ENCODE measurements at places on chromosomes 13 and 19.
A peak's percentile ranks its signal among the peaks of the same experiment; 100 is the strongest.

DNA sequence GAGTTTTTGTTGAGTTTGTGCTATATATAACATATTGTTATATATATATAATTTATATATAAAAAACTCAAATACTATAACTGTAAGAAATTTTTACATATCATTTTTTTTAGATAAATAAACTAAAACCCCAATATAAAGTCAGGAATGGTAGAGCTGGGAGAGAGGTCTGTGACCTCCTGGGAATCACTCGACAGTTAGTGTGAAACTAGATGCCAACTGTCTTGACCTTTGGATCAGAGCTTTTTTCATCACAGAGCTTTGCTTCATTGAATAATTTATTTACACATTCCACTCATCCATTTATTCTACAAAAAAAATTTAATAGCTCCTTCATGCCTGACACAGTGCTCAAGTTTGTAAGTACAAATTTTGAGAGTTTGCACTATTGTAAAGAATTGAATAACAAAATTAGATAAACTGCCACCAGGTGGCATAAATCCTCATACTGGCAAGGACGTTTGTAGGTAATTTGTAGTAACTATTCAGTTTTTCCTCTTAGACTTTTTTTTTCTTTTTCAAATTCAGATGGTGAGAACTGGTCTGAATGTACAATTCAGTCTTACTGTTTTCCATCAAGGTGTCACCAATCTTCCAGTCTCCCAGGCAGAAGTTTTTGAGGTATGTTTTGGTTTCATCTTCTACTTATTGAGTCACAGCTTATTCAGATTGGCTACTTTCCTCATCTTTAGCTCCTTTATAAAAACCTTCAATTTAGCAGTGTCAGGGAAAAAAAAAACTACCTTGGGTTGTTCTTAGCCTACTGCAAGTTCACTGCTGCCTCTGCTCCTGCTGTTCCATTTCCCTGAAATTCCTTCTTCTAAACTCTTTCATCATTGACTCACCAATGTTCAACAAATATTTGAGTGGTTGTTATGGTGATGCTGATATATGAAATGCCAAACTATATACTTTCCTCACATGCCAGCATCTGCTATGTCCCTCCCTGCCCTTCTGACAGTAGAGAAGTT, 28.7 kb downstream of the LACC1 start:
- DNase-seq, result peak; percentile 73

DNA sequence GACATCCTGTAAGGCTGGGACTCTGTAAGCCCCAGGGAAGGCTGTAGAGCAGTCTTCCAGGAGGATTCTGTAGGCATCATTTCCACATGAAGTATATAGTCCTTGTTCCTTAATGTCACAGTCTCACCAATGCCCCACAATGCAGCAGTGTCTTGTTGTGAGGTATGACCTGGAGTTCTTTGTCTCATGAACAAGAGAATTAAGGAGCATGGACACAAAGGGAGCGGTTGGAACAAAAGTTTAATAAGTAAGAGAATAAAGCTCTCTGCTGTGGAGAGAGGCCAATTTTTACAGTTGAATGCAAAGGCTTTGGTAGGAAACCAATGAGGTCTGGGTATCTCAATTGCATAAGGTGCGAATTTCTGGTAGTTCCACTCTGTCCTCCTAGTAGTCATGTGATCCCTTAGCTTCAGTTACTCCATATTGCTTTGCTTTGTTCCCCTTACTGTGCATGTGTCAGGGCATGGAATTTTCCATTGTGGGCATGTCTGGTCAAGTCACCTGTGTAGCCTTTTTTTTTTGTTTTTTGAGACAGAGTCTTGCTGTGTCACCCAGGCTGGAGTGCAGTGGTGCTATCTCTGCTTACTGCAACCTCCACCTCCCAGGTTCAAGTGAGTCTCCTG, 124.3 kb upstream of the TMTC4 start:
- no peak for DNase-seq

- no peak for DNase-seq
Observed at GRCh38 chr19:58305932-58306323, 751 bp downstream of the ERVK3-1 start.

GRCh38 chr13:105721016-105721415, 814.4 kb downstream of the EFNB2 start:
- DNase-seq, result peak; percentile 7

DNA sequence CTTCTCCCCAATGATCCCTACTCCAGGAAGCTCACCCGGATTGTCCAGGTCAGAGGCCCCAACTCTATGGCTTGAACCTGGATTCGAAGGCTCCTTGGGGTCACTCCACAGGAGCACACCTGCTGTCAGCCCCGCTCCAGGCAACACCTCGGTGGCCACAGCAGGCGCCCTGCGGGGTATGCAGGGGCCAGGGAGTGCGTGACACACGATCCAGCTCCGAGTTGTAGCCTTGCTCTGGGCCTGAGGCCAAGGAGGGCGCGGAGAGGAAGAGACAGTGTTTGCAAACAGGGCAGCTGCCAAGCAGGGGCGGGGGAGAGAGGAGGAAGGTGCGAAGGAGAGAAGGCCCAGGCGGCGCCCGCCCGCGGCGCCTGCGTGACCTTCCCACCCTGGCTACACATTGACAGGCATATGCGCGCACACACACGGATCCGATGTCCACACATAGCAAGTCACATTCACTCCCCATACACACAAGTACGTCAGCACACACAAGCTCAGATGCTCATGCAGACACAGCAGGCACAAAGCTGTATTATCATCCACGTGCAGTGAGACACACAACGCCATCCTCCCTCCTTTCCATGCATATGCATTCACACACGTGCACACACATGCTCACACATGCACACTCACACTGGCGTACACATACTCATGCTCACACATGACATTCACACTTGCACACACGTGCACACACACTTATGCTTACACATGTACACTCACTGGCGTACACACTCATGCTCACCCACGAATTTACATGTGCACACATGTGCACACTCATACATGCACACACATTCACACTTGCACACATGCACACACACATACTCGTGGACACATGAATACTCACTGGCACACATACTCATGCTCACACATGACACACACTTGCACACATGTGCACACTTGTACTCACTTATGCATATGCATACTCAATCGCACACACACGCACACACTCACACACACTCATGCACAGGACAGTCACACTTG, 10.4 kb downstream of the SBK2 start:
- DNase-seq, result peak; percentile 52

DNA sequence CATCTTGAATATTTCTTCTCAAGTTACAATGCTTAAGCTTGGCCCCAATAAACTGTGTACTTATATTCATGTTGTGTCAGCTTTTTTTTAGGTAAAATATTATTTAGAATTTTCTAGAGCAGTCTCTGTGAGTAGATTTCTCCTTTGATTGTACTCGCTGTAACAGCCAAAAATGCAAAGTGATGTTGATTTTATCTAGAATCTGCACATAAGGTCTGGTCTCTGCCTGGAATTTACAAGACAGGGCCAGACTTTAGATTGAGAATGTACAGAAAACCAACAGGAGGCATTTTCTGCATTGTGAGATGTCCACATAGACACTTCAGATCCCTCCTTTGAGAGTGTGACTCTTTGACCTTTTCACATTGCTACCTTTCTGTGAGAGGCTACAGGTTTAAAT, 43.1 kb upstream of the ZNF681 start:
- no peak for DNase-seq

DNA sequence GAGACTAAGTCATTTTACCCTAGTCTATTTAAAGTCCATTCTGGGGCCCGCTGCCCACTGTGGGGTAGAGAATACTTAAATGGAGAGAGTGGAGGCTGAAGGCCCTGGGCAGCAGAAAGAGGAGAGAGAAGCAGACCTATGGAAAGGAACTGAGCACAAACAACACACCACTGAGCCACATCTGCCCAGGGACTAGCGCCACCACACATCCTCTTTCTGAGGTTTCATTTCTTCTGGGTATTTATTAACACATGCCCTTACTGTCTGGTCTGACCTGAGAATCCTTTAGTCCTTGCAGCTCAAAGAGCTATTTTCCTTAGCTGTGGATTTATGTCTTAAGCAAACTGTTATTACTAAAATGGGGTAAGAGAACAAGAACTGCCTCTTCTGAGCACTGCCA, 154.0 kb downstream of the NALCN start:
- no peak for DNase-seq

DNA sequence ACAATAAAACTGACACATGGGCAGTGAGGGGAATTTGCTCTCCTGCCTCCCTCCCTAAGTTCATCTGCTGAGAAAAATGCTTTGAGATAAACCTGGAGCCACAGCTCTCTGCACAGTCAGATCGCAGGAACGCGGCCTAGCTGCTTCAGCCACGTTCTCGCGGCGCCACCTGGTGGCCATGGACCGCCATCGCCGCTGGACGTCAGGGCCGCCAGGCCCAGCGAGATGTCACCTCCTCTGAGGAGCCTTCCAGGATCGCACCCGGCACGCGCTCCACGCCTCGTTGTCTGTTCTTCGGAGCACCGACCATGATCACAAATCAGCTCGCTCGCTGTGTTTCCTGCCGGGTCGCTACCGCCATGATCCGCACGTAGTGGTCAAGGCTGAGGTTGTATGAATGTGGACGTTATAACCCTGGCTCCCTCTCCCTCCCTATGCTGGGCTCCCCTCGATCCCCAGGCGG, 20.6 kb upstream of the USP29 start:
- peak; percentile 5 for DNase-seq

DNA sequence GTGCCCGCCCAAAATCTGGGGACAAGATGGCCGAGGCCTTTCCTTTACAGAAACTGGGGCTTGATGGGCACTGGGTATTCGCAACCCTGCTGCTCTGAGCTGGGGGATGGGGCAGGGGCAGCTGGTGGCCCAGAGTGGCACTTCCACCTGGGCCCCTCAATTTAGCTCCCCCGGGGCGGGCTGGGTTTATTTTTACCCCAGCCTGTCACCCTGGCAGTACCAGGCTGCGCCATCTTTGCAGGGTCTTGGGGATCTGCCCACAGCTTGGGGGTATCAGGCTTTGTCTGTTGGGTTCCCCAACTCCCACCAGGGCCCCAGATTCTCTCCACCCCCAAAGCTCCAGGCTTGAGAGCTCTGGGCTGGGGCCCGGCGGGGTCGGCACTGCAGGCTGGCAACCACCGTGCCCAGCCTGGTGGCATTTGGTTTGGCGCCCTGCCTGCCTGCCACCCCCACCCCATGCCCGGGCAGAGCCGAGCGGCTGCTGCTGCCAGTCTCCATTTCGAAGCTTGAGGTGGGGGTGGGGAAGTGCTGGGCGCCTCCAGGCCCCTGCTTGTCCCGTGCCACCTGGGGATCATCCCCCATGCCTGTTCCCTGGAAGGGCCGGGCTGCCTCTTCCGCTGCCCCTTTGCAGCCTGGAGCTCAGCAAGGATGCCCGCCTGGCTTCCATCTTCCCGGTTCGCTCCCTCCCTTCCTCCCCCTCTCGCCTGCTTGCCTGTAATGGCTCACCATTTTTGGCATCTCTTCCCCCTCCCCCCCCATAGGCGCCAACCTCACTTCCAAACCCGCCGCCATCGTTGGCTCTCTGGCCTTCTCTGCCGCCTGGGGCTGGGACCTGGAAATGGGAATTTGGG, 11.4 kb downstream of the NFIX start:
- no peak for DNase-seq

- no peak for DNase-seq
Observed at GRCh38 chr13:73596382-73596781, 537.6 kb downstream of the KLF5 start.

DNA sequence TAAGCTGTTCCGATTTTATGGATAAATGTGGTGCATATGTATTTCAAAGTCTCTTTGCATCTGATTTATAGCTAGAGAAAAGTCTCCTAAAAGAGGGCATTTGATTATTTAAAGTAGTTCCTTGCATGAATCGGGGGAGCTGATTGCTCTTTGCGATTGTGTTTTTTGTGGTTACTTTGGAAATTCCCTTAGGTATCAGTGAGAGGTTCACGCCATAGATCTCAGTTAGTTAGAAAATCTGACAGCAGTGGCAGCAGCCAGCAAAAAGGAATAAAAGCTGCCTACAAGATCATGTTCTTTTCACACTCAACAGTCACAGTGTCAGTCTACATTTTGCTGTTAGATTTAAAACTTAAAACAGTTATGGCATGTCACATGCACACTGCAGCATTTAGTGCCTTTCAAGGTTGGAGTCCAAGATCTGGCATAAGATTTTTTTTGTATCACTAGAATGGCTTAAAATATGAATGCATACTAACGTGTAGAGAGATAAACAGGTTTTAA, 436.5 kb upstream of the PCDH20 start:
- no peak for DNase-seq

GRCh38 chr19:55493052-55493644, 4.9 kb downstream of the SSC5D start:
- peak; percentile 47 for DNase-seq

DNA sequence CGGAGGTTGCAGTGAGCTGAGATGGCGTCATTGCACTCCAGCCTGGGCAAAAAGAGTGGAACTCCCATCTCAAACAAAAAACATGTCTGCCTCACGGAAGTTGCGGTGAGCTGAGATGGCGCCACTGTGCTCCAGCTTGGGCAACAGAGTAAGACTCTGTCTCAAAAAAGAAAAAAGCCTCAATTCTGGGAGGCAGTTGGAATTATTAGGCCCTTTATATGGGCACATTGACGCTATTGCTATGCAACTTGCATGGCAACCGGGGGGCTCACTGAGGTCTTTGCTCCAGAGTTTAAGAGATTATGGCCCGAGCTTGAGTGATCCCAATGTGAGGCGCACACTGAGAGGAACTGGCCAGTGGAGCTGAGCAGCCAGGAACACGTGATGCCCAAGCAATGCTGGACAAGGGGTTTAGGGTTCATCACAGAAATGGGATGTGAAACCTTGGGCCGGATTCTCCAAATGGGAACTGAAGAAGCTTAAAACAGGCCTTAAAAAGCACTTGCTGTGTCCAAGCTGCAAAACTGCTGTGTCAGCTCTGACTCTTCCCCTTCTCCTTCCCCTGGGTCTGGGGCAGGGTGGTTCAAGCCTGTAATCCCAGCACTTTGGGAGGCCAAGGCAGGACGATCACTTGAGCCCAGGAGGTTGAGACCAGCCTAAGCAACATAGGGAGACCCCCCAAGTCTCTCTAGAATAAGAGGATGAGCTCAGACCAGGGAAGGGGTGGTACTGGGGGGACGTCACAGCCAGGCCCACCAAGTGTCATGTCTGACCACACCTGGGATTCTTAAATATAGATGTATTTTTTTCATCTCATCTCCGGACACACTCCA, 2.5 kb downstream of the FTL start:
- peak; percentile 52 for DNase-seq

GRCh38 chr19:46611776-46612175, 10.6 kb downstream of the CALM3 start:
- DNase-seq, result no peak

- DNase-seq, result no peak
Observed at GRCh38 chr19:2115324-2115723, 18.6 kb downstream of the IZUMO4 start.

DNA sequence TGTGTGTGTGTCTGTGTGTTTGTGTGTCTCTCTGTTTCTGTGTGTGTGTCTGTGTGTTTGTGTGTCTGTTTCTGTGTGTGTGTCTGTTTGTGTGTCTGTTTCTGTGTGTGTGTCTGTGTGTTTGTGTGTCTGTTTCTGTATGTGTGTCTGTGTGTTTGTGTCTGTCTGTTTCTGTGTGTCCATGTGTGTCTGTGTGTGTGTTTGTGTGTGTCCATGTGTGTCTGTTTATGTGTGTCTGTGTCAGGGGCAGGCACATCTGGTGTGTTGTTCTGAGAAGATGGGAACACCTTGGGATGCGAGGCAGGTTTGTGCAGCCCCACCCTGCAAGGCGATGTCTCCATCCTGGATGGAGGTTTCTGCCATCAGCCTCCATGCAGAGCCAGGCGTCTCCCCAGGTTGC, 275.8 kb upstream of the SOX1 start:
- no peak for DNase-seq

- no peak for DNase-seq
Observed at GRCh38 chr19:12782174-12782423, 6.7 kb upstream of the HOOK2 start.

GRCh38 chr19:47377208-47377701, 28.1 kb downstream of the DHX34 start:
- no peak for DNase-seq
